ENCODE measurements at places on chromosomes 6 and 20.
A peak's percentile ranks its signal among the peaks of the same experiment; 100 is the strongest.

DNA sequence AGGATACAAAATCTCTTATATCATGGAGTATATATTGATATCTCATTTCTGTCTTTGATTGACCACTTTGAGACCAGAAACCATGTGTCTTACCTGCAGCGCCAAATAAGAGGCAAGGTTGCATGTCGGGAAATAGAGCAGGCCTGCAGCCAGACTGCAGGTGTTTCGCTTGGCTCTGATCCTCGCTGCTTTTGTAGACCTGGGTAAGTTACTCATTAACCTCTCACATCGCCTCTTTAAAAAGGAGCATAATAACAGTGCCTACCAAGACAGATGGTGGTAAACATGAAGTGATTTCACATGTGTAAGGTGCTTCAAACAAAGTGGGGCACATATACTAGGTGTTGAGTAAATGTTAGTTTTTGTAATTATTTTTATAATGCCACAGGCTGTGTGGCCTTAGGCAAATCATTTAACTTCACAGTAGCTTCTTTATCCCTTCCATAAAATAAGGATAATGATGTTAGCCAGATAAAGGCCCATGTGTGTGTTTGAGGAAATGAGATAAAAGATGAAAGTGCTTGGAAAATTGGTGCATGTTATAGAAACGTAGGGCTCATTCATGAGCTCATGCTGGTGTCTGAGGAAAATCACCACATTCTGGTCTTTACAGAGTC, 248.8 kb upstream of the MAP3K7 start:
- no peak for DNase-seq

DNA sequence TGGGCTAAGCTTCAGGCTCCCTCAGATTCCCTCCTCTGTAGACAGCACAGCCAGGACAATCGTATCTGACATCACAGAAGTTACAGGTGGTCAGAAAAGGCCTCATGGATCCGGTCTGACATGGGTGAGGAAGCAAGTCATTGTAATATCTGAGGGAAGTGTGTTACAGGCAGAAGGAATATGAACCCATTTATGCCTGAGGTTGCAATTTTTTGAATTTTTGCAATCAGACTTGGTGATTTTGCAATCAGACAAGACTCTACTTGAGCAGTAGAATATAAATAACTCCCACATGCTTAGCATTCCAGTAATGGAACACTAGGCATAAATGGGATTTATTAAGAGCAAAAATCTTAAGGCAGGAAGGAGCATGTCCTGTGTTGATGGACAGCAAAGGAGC, 52.1 kb downstream of the CBLN4 start:
- no peak for DNase-seq

DNA sequence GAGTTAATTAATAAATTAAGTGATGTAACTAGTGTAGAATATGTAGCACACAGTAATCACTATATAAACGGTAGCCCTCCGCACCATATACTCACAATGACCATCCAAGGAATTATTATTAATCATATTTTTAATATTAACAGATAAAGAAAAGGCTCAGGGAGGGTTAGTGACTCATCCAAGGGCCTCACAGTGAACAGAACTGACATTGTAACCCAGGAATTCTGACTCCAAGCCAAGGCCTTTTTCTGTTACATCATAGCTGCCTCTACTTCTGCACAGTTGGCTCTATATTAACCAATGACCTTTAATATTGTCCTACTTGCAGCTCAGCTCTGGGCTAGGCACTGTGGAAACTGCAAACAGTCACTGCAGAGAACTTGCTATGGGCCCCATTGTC, 117.5 kb upstream of the SIRPG start:
- DNase-seq = no peak

DNA sequence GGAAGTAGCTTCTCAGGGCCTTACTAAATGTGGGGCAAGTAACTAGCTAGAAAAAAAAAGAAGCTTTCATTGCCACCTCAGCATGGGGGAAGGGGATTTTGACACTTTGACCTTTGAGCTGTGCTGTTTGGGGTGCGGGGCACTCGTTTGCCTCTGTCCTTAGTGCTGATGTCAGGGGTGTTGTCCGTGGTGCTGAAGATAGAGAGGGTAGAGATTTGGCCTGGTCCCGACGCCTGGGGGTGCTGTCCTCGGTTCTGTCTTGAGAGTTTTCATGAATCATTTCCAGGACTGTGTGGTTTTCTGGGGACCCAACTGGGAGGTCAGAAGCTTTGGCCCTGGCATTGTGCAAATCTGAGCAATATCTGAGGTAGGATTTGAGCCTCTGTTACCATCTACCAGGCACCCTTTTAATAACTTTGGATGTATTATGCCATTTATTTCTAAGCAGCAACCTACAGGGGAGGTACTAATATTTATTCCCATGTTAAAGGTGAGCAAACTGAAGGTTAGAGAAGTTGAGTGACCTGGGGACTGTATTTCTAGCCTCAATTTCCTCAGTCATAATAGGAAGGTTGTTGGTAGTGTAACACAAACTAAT, 78.0 kb downstream of the DLGAP4 start:
- DNase-seq = peak; percentile 3

GRCh38 chr6:161833099-161833860, 559.4 kb upstream of the AGPAT4 start:
- no peak for DNase-seq

- no peak for DNase-seq
Observed at GRCh38 chr20:63016514-63017075, 9.8 kb upstream of the BHLHE23 start.

DNA sequence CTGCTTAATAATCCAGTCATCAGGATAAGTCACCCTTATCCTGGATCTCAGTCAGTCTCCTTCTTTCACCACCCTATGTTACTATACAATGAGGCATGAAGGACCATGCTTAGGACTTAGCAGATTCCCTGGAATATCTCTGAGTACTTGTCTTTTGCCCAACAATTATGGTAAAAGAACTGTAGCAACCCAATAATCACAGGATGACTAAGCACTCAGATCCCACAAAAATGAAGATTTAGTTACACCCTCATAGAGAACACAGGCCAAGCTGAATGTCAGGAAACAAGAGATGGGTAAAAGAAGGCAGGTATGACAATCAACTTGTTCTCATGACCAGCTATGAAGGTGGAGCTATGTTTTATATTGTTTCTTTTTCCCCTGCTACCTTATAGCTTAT, 91.4 kb downstream of the EDN1 start:
- DNase-seq = no peak

DNA sequence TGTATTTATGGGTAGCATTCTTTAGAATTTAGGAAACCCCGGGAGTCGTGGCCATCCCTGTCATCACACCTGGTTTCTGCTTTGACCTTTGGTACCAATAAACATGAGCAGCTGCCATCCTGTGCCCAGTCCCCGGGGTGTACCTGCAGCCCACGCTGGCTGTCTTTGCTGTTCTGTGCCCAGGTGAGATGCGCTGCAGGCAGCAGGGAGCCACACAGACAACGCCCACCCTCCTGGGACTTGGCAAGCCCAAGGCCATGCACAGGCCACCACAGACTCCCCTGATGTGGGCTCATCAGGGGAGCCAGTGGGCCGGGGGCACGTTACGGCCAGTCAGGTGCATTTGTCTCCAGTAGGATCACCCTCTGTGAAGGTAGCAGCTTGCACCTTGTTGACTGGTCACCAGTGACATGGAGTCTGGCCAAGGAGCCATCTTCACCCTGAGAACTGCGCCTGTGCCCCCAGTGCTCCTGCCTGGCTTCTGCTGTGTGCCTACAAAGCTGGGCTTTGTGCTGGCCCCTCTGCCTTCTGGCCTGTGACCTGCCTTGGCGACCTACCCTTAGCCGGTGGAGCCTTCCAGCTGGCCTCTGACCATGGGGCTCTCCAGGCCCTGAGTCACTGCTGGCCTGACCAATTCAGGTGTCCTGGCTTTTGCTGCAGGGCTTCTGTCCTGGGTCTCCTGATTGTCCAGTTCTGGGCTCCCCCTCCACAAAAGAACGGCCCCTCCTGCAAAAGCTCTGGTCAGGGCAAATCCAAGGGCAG, 14.2 kb upstream of the UNC93A start:
- no peak for DNase-seq

- DNase-seq = peak; percentile 3
Observed at GRCh38 chr6:39865011-39865888, 69.0 kb downstream of the MOCS1 start.

GRCh38 chr6:111615916-111616612, 10.4 kb upstream of the TRAF3IP2 start:
- no peak for DNase-seq

GRCh38 chr20:60255415-60255814, 297.2 kb downstream of the CDH26 start:
- no peak for DNase-seq

DNA sequence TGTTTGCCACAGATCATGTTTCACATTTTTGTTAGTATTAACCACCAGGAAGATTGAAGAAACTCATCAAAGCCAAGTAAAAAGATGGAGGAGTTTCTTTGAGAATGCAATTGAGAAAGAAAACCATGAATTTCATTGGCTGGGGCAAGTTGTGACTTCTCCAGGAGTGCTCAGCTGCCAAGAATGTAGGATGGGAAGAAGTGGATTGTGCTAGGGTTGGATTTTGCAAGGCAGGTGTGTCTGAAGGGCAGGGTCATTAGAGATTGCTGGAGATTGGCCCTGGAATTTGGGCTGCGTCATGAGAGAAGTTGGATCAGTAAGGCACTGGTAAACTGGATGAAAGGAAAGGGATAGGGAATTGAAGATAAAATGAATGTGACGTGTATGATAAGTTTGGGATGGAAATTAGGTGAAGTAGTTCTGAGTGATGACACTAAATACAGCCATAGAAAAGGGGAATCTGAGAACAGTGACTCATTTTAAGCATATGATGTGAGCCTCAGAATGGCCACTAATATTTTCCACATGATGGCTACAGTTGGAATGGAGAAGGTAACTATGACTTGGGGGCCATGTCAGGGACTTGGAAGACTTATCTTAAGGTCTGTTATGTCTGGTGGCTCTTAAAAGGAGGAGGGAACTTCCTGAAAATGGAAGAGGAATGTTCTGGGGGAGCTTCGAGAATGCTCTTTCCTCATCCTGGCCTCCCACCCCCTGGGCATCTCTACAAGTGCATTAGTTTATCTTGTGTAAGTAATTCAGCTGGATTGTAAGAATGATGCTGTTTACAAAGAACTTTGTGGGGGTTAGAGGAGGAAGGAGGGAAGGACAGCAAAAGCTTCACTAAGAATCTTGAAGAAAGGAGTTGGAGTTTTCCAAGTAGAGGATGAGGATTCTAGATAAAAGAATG, 27.8 kb upstream of the ERVFRD-1 start:
- DNase-seq = no peak

DNA sequence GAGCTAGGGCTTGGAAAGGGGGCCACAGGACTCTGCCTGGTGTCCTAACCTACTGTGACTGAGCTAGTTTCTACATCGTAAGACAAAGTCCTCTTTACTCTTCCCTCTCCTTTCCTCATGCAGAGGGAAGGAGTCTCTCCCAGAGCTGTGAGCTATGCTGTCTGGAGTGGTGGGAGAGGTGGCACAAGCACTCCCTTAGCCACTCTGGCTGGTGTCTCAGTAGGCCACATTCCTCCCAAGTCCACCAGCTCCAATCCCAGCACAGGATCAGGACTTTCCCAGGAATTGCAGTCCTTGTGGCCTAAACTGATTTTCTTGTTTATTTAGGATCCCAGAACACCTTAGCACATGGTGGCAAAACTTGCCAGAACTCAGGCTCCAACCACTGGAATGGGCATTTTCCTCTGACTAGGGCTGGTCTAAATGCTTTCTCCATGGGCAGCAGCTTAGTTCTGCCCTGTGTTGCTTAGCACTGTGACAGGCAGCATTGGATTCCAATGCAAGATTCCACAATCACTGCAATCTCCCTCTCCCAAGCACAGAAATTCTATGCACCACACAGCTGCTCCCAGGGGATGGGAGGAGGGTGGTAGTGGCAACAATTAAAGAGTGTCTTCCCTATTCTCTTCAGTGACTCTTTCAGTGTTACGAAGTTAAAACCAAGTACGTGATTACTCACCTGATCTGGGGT, 733.3 kb downstream of the HACE1 start:
- no peak for DNase-seq

GRCh38 chr6:150377211-150377781, 8.5 kb downstream of the IYD start:
- DNase-seq = no peak

GRCh38 chr6:137727216-137727765, 139.8 kb upstream of the TNFAIP3 start:
- no peak for DNase-seq

GRCh38 chr20:20321134-20321533, 46.8 kb upstream of the INSM1 start:
- no peak for DNase-seq

- DNase-seq = no peak
Observed at GRCh38 chr6:86949771-86950170, 12.4 kb downstream of the HTR1E start.

DNA sequence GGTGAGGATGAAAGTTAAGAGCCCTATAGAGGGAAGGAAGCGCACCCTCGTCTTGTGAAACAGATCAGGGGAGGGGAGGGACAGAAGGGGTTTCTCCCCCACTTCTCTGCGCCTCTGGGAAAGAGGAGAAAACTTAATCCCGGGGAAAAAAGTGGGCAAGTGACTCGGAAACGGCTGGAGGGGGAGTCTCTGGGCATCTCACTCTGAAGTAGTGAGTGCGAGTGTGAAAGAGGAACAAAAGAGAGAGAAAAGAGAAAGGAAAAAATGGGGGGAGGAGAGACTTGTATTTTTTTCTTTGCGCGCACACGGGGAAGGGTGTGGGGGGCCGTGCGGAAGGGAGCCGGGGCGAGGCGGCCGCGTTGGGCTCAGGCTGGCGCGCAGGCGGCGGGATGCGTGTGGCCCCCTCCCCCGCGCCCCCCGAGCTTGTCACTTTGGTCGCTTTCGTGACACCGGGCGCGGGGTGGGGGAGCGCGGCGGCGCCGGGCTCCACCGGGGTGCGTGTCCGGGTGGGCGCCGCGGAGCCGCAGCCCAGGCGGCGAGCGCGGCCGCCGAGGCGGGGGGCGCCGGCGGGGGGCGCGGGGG, 454 bp downstream of the L3MBTL3 start:
- no peak for DNase-seq

GRCh38 chr6:107267634-107268033, 152.3 kb upstream of the BEND3 start:
- no peak for DNase-seq

GRCh38 chr6:25462235-25462897, 183.2 kb downstream of the CARMIL1 start:
- no peak for DNase-seq

DNA sequence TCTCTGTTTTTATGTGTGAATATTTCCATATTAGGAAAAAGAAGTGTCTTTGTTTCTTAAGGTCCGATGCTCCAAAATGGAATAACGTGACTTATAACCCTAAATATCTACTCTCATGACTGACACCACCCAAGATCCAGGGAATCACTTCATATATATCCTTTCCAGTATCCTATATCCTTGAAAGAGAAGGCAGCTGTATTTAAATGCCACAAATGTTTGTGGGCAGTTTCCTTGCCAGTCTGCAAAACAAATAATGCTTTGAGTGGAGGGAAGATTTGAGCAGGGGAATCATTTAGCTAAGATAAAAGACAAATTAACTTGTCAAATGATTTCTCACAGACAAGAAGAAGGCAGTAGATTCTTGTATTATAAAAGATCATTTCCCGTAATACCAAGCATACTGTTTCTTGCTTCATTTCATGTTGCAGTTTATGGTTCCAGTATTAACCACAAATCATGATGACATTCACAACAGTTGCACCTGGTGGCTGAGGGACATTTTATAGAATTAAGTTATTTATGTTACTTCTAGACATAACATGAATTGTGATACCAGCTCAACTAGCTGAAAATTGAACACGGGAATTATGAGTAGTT, 30.0 kb upstream of the FABP7 start:
- DNase-seq = no peak

- DNase-seq = peak; percentile 98
Observed at GRCh38 chr6:1832844-1833787, 223.4 kb downstream of the FOXC1 start.

GRCh38 chr20:4299773-4300172, 284.4 kb upstream of the RNF24 start:
- DNase-seq = no peak

- no peak for DNase-seq
Observed at GRCh38 chr6:108071736-108072276, 2.7 kb downstream of the OSTM1 start.

All from LNCaP clone FGC (cell line).